T-helper 9 cell (primary cell): ENCODE measurements at places on chromosomes 16 and 17.

GRCh38 chr17:65065906-65066305 is 9.4 kb upstream of the GNA13 start:
- no peak for DNase-seq

GRCh38 chr17:50057521-50057991 is 1.6 kb downstream of the ITGA3 start:
- DNase-seq, result no peak

GRCh38 chr16:2786061-2786825 is 1.1 kb downstream of the PRSS33 start:
- no peak for DNase-seq

- no peak for DNase-seq
These were observed 78.2 kb upstream of the NOL11 start for GRCh38 chr17:67639555-67639954.

- no peak for DNase-seq
These were observed 24.0 kb upstream of the RHBDL3 start for GRCh38 chr17:32241640-32242039.

GRCh38 chr16:56944954-56945839 is 13.3 kb downstream of the HERPUD1 start:
- DNase-seq, result no peak
